Stimulated activated CD8-positive, alpha-beta memory T cell treated with anti-CD3 and anti-CD28 coated beads, Interleukin-15, amount 100 ng/mL, for 24 hours (primary cell): ENCODE measurements at places on chromosomes 5 and 9.

DNA sequence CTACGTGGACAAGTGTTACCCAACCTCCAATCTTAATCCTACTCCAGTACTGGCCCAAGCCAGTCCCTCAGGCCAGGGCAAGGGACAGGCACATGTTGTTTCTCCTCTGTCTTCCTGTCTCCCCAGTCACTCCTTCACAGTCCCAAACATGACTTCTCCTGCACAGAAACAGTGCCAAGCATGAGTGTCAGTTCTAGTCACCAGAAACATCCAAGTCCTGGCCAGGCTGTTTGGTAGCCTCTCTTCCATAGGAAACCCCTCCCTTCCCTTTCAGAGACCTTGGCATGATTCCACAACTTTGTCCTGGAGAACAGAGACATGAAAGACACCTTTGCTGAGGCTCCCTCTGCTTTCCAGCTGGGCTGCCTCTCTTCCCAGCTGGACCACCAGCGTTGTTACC lies 56.2 kb upstream of the SLC2A8 start:
- no peak for DNase-seq

GRCh38 chr5:107383414-107383813 lies 287.3 kb downstream of the EFNA5 start:
- no peak for DNase-seq

DNA sequence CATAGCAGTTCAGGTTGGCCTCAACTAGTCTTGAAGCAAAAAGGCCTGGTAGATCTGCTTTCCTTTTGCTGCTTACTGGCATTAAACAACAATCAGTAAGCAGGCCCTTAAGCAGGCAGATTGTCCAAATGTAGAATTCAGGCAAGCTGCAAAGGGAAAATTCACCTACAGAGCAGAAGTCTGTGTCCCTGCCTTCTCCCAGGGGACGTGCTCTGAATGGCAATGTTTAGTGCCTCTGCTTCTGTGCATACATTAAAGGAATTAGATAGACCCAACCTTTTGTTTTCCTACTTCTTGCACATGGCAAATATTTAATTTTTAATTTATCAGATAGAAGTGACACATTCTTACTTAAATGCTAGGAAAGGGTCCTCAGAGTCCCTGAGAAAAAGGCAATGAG lies 328.8 kb upstream of the PIK3R1 start:
- DNase-seq: no peak

DNA sequence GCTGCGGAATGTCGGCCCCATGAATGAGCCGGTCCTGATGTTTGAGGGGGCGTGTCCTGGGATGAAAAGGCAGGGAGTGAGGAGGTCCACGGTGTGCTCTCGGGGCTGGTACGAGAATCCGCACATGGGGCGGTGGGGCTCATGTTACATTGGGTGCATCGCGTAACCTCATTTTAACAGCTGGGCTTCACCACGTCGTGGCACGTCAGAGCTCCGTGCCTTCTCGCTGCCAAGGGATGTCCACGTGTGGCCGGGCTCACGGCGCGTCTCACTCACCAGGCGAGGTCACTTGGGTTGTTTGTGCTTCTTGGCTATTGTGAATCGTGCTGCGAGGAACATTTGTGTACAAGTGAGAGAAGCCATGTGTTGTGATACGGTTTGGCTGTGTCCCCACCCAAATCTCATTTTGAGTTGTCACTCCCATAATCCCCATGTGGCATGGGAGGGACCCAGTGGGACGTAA lies 29.1 kb upstream of the IRX4 start:
- DNase-seq: no peak

DNA sequence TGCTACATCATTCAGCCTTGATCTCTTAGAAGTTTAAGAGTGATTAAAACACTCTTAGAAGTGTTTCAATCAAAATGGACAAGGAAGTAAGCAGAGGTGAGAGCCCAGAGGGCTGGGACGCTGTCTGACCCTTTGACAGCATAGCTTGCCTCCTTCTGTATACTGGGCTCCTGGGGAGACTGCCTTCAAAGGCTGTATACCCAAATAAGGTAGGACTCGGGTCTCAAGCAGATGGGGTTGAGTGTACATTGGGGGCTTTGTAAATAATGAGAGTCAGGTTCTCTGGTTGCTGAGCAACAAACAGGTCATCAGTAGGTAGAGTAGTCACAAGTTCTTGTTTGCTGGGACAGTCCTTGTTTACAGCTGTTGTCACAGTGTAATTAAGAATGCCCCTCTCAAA lies 97.1 kb downstream of the PJA2 start:
- DNase-seq: no peak

DNA sequence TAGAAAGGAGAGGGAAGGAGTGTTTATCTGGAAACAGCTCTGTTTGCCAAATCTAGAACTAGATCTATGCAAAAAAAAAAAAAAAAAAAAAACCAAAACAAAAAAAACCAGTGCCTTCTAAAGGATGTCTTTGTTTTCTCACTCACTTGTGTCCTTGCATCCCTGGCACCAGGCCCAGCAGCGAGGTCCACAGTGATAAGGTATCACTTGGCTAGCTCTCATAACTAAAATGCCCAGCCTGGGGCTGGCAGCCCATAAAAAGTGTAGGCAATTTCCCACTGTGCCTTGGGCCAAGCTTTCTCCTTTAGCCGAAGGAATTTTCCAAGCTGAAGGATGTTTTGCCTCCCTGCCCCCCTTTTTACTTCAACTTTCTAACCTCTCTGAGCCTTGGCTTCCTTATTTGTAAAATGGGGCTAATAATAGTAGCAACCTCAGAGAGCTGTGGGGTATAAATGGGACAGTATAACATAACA lies 20.8 kb downstream of the RGS3 start:
- DNase-seq: no peak

- DNase-seq: no peak
Observed at GRCh38 chr9:717722-718121, 123.8 kb upstream of the DMRT1 start.

DNA sequence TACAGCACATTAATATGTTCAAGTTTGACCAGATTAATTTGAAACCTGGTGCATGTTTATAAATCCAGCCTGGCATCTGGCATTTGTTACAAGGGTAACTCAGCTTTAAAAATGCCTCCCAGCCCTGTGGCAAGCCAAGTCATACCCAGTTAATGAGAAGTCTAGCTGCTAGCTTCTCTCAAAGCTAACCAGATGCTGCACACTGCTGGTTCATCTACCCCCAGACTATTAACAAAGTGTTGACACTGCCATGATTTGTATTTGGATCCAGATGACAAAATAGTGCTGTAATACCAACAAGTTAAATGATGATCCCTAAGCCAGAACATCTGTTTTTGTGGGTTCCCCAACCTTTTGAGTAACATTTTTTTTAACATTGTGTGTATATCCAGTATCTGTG lies 573.7 kb upstream of the DAB2 start:
- DNase-seq: no peak

DNA sequence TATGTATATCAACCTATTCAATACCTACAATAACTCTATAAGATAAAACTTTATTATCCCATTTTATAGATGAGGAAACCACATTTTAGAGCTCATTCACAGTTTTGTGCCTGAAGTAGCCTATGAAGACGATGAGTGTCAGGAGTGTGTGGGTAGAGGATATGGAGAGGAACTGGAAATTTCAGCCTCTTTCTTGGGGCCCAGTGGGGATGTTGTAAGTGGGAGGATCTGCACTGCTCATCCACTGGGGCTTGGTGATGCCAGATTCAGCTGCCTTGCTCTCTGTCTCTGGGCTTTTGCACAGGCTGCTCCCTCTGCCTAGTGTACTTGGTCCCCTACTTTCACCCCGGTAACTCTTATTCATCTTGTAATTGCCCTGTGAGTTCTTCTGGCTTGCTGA lies 194.7 kb downstream of the SREK1 start:
- no peak for DNase-seq

DNA sequence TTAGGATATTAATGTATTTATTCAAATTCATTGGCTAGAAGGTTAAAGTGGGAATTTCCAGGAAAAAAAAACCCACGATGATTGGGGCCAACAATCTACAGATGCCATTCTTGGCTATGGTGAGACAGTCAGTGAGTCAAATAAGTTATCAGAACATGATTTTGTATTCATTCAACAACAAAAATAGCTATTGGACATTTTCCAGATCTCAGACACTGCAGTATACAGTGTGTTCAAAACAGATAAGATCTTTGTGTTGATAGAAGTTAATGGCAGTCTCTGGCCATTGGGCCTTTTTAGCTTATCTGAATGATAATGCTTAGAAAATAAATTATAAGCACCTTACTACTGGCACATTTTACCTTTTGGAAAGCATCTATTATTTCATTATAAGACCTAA lies 547.7 kb downstream of the MAT2B start:
- DNase-seq: no peak

GRCh38 chr5:160119905-160120266 lies 636 bp upstream of the PWWP2A start:
- DNase-seq: no peak

DNA sequence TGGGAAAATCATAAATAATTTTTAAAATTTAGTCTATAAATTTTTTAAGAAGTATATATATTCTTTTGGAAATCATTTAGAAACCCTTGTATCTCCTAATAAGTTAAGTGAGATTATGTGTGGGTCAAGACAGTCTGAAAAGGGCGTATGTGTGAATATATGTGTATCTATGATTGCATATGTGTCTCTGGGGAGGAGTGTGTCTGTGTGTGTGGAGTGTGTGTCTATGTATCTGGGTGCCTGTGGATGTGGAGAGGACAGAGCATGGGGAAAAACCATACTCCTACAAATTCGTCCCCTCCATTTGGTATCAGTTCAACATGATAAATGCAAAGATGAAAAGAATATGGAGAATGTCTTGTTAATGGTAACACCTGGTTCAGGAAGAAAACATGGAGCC lies 342.0 kb upstream of the ACTBL2 start:
- no peak for DNase-seq

- no peak for DNase-seq
Observed at GRCh38 chr5:131466171-131466766, 168.8 kb downstream of the RAPGEF6 start.

GRCh38 chr5:152701305-152701949 lies 296.3 kb upstream of the NMUR2 start:
- no peak for DNase-seq

- DNase-seq: no peak
Observed at GRCh38 chr5:136249678-136250266, 56.8 kb upstream of the SMIM32 start.

- no peak for DNase-seq
Observed at GRCh38 chr9:78775696-78776295, 478.9 kb downstream of the PSAT1 start.
